GM18507 (cell line): ENCODE measurements at places on chromosomes 3 and 15.

GRCh38 chr3:185820973-185821758 lies 3.7 kb downstream of the IGF2BP2 start:
- DNase-seq: no peak

- no peak for DNase-seq
These were observed 218.9 kb downstream of the CDIN1 start for GRCh38 chr15:36798366-36798765.

- DNase-seq: no peak
These were observed 376.6 kb upstream of the CBLB start for GRCh38 chr3:106245400-106245799.

DNA sequence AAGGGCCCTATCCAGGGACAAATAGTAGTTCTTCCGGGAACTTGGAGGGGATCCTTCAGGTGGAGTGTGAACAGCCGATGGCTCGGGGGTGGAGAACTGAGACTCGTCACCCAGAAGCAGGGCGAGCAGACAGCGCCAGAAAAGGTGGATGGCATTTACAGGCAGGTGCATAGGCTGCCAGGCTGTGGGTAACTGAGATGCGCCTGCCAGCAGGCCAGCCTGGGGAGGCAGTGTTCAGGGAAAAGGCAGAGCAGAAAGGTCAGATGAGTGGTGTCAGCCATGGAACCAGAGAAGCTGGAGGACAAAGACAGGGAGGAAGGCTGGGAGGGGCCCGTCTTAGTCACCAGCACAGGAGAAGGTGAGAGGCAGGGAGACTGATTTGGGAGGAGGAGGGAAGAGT lies 53.0 kb upstream of the SEC22A start:
- DNase-seq: no peak

DNA sequence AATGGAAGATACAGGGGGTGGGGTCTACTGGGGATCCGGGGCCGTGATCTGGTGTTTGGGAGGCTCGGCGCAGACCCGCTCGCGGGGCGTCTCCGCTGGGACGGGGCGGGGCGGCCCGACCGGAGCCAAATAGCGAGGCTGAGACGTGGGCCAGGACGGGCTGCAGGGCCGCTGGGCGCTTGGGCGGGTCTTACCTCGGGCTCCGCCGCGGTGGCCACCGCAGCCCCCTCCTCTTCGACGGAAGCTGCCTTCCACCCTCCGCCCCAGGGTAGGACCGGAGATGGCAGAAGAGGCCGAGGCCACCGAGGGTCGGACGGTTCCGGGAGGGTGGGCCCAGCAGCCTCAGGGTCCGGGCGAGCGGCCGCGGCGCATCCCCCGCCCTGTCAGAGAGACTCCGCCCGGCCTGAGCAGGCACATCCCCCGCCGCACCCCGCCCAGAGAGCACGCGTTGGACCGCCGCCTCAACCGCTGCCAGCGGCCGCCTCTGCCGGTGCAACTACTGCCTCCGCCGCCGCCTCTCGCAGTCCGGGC lies 399 bp downstream of the MYO9A start:
- DNase-seq: peak; percentile 26

GRCh38 chr3:55269096-55269495 lies 218.0 kb downstream of the WNT5A start:
- no peak for DNase-seq

DNA sequence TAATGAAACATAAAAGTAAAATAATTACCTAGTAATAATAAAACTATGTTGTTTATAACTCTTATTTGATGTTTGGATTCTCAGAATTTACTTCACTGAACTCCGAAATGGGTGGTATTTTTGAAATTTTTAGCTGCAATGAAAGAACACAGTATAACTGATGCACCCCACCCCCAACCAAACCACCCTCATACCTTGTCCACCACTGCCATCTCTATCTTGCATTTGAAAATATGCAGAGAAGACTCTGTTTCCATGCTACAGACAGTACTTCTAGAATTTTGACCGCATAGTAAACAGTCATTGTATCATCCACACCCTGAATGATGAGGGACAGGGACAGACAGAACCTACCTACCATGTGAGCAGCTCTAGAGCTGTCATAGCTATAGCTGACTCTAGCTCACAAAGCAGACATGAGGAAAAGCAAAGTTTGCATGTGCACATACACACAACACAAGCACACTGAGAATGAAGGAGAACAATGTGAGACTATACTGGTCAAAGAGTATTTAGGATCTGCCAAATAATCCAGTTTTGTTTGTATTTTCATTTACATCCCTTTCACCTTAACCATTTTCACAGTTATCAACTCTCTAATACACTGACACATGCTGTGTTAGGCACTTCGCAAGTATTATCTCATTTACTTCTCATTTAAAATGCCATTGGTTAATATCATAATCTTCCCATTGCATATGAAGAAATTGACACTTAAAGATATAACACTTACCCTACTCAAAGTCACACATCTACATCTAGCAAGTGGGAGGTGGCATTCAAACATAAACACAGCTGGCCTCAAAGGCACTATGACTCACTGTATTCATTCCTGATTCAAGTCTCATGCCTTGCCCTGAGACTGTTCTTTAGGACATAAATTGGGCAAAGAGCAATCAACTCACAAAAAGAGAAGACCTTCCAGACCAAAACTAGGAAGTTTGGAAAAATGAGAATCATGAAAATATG lies 1014.7 kb upstream of the CFAP20DC start:
- DNase-seq: no peak

DNA sequence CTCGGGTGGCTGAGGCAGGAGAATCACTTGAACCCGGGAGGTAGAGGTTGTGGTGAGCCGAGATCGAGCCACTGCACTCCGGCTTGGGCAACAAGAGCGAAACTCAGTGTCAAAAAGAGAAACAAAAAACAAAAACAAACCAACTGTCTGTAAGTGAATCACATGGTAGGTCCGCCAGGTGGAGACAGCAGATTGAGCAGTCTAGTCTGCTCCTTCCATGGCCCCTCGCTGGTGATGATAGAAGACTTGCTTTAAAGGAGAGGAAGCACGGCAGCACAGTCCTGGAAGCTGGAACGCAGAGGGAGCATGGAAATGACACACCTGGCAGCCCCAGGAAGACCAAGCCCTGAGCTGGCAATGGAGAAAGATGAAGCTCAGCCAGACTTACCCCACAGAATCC lies 31.4 kb upstream of the MGLL start:
- DNase-seq: no peak

- no peak for DNase-seq
These were observed 5.4 kb upstream of the LINGO1 start for GRCh38 chr15:77637851-77638692.

DNA sequence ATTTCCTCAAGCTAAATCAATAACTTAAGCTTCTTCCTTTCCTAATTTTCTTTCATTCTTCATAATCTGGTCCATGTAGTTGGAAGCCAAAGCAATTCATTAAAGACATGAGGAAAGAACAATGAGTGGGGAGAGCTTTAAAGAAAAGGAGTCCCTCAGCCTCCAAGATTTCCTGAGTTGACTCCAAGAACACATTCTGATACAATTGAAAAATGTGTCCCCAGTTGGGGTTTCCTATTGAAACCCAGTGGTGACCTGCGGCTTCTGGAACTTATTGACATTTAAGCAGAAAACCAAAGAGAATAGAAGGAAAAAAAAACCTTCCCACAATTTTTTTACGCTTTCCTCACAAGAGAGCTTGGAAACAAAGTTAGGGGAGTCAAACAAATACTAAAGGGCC lies 37.0 kb downstream of the ATP8B4 start:
- DNase-seq: no peak

DNA sequence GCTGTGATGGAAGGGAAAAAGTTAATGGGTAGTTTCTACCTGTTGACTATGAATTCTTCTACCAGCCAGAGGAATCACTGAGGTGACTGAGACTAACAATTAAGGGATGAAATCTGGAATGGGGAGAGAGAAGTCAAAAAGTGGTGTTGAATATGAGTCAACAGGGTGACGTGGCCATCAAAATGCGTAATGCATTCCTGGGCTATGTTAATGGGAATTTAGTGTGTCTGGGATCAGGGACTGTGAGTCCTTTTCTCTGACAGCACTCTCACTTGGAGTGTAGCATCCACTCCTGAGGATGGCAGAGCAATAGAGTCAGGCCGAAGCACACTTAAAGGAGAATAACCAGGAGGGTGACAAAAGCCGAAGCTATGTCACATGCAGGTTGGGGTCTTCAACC lies 60.4 kb downstream of the MESD start:
- no peak for DNase-seq

- DNase-seq: no peak
These were observed 12.6 kb downstream of the BFSP2 start for GRCh38 chr3:133412183-133413132.

GRCh38 chr3:143885780-143886427 lies 37.6 kb upstream of the SLC9A9 start:
- DNase-seq: peak; percentile 4

- DNase-seq: no peak
These were observed 8.2 kb upstream of the ATP13A3 start for GRCh38 chr3:194494951-194495374.

DNA sequence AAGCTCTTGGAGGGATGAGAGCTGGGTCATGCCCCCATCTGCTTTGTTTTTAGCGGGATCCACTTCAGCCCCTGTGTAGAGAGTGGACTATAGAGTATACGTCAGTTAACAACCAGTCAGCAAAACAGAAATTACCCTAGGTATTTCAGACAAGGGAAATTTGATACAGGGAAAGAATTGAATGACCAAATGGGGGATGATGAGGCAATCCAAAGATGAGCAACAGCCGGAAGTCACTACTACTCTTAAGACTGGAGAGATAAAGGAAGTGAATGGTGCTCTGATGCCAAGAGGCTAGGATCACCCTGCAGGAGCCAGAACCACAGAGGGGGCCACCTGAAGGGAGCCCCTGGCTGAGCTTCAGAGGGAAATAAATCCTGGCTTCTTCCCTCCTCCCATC lies 1.7 kb upstream of the GPR62 start:
- no peak for DNase-seq

- DNase-seq: no peak
These were observed 25.4 kb downstream of the EDEM1 start for GRCh38 chr3:5212628-5213573.

GRCh38 chr15:59906046-59906445 lies 98.1 kb upstream of the FOXB1 start:
- no peak for DNase-seq

DNA sequence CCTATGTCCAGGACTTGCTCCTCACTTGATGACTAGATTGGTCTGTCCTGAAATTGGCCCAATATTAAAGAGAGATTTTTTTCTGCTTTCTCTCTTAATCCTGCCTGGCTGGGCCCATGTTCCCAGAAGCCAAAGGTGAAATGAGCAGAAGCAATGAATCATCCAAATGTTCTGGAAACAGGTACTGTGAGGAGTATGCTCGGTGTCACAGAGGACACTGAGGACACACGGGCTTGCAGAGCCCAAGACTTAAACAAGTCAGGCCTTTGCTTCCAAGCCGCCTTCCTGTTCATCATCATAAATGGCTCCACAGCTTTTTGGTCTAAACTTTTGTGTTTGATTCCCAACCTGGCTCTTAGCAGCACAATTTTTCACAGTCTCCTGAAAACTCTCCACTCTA lies 31.4 kb downstream of the EIF3J start:
- no peak for DNase-seq

DNA sequence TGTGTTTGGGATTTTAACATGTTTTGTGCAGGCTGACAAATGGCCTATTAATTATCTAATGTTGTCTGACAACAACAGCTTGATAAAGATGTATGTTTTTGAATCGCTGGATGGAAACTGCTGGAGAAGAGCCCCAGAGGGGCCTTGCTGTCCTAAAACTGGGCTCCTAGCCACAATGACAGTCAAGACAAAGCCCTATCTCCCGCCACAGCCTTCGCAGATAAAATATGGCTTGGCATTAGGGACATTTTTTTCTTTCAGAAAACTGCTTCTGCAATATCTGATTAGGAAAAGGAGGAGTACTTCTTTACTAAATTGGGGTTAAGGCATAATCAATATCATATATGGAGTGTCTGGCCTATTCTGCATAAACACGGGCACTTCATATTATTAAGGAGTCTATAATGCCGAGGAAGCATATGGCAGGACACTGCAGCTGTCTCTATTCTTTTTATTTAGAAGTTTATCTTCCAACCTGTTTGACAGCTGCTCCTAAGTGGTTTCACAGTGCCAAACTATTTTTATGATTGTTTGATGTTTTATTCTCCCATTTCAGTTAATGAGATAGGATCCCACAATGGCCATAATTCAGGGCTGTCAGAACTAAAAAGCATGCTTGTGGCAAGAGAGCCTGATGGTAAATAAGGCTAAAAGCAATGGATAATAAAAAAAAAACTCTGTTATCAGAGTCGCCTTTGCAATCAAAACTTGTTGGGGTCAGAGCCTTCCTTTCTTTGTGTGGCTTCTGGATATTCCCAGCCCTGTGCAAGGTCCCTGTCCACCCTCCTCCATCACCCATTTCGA lies 210.1 kb downstream of the MECOM start:
- DNase-seq: no peak
